ENCODE measurements at places on chromosomes 2 and 18.

DNA sequence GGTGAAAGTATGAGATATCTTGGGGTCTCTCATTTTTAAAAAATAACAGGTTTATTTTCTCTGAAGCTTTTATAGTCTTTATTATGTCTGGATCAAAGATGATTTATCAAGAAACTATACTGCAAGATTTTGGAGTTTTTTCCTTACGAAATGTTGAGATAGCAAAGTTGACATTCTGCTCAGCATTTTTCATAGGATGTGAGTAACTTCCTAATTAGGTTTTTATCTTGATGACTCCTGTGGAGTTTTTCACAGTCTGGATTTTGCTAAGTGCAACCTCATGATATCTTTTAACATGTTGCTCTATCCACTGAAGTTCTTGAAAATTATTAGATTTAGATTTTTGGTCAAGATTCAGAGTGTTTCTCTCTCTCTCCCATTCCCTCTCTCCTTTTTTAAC lies 17.8 kb downstream of the TCF7L1 start:
- no peak for DNase-seq

GRCh38 chr2:191968120-191968519 lies 121.2 kb upstream of the CAVIN2 start:
- DNase-seq = no peak

DNA sequence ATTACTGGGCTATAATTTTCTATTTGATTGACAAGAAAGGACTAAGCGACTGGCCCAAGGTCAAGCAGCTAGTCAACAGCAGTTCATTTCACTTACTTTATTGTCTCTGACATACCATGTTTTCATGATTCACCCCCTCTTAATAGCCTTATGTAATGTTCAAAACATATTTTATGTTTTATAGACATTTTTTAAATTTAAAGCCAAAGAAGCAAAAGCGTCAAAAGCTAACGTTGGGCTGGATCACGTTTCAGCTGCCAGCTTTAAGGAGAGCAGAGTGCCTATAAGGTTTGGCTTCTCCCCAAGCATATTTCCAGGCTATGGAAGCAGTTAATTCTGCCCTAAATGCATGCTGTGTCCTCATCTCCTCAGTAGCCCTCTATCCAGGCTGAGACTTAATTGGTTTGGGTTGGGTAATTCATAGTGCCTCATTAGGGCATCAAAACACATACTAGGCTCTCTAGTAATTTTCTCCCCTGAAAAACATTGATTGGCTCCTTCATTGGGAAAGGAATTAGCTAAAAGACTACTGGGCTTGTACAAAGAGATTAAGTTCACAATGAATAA lies 94.8 kb upstream of the CREB1 start:
- DNase-seq = no peak

DNA sequence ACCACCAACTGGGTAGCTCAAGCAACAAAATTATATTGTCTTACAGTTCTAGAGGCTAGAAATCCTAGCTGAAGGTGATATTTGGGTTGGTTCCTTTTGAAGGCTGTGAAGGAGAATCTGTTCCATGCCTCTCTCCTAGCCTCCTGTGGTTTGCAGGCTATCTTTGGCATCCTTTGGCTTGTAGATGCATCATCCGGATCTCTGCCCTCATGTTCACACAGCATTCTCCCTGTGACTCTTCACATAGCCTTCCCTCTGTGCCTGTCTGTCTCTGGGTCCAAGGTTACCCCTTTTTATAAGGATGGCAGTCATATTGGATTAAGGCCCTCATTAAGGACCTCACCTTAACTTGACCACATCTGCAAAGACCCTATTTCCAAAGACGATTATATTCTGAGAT lies 78.6 kb upstream of the MAP3K20 start:
- DNase-seq = no peak

DNA sequence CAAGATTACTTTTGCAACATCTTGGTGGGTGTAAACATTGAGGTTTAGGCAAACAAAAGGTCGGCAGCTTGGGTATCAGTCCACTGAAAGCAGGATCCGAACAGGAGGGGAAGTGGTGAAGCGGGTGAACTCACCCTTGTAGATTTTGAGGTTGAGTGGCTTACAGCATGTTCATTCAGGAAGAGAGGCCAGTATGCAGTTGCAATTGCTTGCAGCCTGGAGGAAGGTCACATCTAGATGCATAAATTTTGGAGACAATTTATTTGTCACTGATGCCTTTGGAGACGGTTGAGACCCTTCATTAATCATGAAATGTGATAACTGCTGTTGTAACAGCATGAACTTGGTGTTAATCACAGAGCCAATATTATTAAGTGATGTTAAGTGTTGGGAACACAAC lies 131.1 kb downstream of the LTBP1 start:
- DNase-seq = no peak

DNA sequence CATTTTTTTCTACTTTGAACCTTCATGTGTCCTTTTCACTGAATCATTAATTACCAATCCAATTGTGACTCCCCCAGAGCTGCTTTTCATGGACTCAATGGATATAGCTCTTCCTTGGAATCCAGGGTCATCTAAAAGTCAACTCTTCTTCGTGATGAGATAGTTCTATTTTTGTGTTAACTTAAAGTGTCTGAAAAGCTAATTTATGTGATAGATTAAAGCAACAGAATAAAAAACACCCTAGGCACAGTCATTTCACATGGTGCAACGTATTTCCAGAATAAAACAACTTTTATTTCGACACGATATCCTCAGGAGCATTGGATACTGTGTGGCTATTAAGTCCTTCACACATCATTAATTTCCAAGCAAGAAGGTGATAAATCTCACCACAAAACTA lies 250.6 kb upstream of the SPHKAP start:
- no peak for DNase-seq

- no peak for DNase-seq
These were observed 4.7 kb downstream of the MYOM1 start for GRCh38 chr18:3214855-3215637.

DNA sequence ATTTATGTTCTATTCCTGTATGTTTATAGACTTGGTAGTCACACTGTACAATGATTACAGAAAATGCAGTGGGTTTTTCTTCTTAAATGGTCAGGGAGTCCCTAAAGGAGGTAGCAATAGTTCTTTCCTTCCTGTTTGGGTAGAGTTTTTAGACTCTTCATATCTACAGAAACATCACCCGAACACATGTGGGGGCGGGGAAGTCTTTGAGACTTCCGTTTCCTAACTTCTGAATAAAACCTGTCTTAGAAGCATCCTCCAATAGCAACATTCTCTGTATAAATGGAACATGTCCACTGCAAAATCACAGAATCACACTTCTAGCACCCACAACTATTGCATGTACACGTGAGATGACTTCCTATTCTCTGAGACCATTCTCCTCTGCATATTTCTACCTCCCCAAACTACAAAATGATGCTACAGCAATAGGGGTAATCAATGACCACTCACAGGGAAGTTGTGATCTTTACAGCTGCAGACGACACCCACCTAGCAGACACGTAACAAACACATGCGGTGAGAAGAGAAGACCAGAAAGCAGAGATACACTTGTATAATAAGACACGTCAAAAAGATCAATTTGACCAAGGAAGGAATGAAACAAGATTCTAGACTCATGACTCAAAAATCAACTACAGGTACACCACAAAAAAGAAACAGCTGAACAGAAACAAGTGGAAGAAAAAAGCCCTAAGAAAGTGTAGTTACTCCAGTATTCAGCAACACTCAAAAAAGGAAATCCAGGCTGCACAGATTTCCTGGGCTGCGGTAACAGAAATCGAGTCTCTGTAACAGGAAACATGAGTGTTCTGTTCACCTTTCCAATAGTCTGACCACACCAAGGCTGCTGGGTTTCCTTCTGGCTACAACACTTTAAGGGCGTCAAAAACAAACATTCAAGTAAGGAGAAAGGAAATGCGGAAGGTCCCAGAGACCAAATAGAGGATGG lies 120.4 kb downstream of the ZNF516 start:
- DNase-seq = no peak

DNA sequence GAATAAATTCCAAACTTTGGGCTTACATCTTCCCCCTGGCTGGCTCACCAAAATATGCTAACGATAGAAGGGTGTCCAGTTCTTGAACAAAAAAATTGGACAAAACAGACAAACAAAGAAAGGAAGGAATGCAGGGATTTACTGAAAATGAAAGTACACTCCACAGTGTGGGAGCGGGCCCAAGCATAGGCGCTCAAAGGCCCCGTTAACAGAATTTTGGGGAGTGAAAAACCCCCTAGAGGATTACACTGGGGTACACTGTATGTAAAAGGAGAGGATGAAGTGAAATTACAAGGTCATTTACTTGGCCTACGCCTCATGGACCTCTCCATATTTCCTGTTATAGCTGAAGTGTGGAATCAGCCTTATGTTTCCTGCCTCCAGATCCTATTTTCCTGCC lies 899.7 kb downstream of the DSC3 start:
- DNase-seq = no peak

- no peak for DNase-seq
These were observed 65.4 kb downstream of the ARHGAP25 start for GRCh38 chr2:68800027-68800401.

GRCh38 chr2:206443735-206444527 lies 599 bp downstream of the ADAM23 start:
- DNase-seq = no peak

DNA sequence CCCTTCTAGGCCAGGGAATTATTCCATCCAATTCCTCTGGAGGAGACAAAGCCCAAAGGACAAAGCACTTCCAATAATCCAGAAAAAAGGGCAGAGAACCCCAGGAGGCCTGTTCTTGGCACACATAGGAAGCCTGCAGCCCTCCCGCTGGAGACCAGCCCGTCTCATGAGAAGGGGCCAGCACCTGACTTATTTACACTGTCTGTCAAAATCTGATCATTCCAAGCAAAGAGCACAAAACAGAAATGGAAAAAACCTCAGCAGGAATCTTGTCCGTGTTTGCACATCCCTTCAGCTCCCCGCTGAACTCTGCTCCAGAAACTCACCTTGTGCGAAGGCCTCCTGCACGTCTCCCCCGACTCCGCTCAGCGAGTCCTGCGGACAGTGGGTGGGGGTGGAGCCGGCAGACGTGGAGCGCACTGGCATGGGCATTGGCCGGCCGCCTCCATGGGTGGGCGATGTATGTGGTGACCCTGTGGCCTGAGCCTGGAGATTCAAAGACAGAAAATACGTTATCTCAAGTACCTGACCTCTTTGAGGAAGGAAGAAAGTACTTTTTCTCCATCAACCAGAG lies 46.2 kb upstream of the DNMT3A start:
- DNase-seq = no peak

- no peak for DNase-seq
These were observed 101.7 kb upstream of the NOSTRIN start for GRCh38 chr2:168700615-168701245.

DNA sequence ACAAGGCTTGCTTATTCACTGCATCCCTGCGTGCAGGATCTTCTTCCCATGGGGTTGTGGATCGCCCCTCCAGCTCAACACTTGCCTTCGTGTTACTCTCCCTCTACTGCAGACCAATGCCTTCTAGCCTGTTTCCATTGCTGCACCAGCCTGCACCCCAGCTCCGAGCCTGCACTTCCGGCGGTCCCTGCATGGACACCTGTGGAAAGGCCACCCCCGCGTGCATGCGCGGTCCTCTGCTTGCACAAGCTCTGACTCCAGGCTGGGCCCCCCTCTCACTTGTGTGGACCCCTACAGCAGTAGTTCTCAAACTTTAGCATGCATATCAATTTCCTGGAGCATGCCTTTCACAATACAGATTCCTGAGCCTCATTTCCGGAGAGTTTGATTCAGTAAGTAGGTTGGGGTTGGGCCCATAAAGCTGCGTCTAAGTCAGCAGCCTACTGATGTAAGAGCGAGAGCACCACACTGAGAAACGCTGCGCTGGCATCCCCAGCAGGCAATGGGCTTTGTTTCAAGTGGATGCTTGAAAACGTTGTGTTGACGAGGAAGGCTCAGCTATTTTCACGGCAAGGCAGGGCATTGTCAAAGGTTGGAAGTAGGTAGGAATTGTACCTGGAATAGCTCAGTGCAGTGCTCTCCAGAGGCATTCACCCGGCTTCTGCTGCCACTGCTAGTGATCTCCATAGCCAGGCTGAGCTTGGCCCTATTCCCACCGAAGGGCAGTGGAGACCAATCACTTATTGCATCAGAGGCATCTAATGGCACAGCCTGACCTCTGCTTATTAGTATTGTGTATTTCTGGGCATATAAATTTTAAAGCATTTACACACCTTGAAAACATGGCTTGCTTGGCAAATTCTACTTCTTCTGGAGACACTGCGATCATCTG lies 32.6 kb downstream of the CREG2 start:
- no peak for DNase-seq

- no peak for DNase-seq
These were observed 70.8 kb upstream of the NOSTRIN start for GRCh38 chr2:168731616-168732015.

DNA sequence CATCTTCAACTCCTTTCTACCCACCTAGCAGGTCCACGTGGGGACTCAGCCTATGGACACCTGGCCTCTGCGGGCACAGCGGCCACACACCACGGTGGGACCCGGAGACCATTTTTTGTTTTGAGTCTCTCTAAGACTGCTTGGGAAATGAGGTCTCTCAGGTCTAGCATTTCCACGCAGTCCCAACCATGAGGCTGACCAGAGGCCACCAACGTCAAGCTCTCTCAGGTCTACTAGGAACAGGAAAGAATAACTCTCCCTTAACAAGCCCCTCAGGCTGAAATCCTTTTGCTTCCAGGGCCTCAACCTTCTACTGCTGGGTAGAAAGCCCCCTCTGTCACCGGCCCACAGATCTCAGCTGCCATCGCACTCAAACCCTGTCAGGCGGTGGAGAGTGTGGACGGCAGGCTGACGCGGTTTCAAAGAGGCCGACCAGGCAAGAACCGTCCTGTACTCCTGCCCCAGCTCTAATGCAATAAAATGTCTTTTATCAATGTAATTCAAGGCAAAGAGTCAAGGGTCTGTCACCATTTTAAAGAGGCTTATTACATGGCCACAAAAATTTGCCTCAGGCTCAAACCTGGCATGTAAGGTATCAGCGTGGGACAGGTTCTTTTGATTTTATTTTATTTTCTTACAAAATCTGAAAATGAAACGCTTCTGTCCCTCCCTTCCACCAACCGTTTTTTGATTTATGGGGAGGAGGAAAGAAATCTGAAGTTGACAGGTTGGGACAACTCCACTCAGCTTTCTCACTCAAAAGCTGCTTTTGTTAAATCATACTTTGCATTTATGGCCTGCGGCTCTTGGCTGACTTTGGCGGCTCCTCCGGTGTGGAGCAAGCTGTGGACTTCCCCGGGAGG lies 74.0 kb downstream of the BCL11A start:
- no peak for DNase-seq

DNA sequence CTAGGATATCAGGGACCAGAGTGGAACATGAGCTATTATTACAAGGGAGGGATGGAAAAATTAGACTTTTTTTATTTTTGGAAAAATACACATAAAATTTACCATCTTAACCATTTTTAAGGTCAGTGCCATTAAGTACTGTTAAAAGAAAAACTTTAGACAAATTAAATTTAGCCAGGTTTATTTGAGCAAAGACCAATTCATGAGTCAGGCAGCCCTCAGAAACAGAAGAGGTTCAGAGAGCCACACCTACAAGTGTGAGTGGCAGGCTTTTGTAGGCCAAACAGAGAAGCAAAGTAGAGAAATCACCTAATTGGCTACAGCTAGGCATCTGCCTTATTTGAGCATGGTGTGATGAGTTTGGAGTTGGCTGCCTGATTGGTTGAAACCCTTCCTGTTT lies 301.3 kb upstream of the RAB12 start:
- no peak for DNase-seq

GRCh38 chr2:3741396-3741795 lies 38.0 kb downstream of the DCDC2C start:
- DNase-seq = no peak

GRCh38 chr18:10526561-10526949 lies 728 bp downstream of the NAPG start:
- no peak for DNase-seq
